ENCODE measurements at places on chromosomes 11 and 22.

DNA sequence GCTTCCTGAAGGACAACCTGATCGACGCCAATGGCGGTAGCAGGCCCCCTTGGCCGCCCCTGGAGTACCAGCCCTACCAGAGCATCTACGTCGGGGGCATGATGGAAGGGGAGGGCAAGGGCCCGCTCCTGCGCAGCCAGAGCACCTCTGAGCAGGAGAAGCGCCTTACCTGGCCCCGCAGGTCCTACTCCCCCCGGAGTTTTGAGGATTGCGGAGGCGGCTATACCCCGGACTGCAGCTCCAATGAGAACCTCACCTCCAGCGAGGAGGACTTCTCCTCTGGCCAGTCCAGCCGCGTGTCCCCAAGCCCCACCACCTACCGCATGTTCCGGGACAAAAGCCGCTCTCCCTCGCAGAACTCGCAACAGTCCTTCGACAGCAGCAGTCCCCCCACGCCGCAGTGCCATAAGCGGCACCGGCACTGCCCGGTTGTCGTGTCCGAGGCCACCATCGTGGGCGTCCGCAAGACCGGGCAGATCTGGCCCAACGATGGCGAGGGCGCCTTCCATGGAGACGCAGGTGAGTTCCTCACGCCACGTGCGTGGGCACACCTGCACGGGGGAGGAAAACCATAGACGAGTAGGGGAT, 1.5 kb downstream of the BCR start:
- DNase-seq, result no peak

DNA sequence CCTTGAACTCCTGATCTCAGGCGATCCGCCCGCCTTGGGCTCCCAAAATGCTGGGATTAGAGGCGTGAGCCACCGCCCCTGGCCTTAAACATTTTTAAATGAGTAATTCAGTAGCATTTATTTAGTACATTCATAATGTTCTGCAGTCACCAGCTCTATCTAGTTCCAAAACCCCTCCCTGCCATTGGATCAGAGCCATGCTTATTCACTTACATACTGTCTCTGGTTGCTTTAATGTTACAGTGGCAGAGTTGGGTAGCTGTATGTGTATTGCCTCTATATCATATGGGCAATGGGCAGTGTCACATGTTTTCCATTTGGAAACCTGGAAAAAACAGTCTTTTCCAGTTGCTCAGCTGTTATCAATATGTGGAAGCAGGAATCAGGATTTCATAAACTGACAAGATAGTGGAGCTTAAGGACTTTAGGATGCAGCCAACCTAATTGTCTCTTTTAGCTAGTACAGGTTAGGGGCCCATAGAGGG, 10.5 kb downstream of the COA4 start:
- no peak for DNase-seq

DNA sequence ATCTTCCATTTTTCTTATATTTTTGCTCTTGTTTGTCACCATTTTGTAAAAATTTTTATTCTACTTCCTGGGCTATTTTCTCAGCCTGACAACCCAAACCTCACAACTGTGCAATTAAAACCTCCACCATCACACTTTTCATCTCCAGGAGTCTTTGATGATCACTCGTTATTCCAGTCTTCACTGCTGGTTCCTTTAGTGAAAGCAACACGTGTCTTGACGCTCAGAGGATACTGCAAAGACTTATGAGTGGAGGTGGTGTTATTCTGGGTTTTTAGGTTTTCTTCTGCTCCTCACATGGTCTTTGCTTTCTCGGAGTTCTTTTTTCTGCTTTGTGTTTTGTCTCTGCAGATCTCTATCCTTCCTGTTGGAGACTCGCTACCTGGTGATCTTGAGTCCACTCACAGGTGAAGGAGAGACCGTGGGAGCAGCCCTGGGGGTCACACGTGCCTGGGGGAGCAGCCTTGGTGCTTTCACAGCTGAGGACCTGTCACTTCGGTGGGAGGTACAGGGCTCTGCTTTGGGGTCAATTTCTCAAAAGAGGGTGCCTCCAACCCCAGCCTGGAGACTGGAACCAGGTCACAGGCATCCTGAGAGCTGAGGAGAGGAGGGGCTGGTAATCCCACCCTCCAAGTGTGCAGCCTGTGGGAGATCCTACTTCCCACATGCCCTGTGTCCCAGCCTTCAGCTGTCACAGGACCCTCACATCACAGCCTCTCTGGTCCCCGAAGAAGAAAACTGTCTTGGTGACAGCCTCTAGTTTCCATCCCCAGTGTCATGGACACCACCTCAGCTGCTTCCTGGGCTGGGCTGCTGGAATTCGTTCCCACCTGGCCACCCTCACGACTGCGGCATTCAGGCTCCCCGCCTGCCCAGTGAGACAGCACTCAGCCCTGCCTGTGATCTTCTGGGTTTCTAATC, 11.0 kb downstream of the SULT4A1 start:
- no peak for DNase-seq

DNA sequence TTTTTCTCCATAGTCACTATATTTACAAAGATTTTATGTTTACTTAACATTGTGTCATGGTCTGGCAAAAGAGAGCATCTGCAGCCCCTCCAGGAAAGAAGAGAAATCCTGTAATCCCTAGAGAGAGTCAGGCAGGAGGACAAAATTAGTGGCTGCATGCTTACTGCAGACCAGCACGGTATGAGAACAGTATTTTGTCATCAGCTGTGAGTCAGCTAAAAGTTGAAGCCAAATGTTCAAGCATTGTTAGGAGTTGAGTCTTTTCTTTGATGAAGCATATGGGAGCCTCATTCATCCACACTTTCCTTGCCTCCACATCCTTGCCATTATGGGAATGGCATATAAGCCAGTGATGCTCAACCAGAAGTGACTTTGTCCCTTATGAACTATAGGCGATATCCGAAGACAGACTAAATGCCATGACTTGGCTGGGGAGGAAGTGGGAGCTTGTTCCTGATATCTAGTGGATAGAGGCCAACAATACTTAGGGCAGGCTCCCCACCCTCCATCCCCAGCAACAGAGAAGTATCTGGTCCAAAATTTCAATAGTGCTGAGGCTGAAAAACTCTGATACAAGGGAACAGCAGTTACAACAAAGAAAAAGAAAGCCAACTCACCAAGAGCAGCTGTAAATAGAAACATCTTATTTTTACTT, 112.0 kb upstream of the OR5AK2 start:
- no peak for DNase-seq

- no peak for DNase-seq
Observed at GRCh38 chr11:72439455-72439854, 5.1 kb upstream of the CLPB start.

DNA sequence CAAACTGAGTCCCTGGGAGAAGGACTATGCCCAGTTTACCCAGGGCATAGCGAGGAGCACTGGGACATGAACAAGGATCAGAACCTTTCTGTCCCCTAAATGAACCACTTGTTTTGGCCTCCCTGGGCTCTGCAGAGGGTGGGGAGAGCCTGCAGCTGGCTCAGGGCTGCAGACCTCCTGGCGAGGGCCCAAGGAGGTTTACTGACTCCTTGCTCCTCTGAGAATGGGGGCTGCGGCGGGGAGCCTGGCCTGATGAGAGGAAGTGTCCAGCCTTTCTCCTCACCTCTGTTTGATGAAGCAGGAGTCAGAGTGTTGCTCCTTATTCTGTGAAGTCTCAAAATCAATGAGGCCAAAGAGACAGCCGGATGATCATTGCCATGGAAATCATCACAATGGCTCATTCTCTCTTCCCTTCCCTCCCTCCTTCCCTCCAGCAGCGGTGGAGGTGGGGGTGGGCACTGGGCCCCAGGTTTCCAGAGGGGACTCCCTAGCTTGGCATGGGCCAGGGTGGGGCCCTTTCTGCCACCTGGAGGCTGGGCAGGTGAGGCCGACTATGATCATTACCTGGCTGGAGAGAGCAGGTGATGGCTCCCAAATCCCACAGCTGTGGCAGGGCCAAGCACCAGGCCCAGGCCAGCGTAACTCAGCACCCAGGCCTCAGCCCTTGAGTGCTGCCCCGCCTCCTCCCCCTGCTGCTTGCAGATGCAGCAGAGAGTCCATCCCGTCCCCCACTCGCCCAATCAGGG, 169.7 kb downstream of the CEP164 start:
- no peak for DNase-seq

GRCh38 chr11:8067929-8068575, 13.0 kb upstream of the TUB start:
- no peak for DNase-seq

DNA sequence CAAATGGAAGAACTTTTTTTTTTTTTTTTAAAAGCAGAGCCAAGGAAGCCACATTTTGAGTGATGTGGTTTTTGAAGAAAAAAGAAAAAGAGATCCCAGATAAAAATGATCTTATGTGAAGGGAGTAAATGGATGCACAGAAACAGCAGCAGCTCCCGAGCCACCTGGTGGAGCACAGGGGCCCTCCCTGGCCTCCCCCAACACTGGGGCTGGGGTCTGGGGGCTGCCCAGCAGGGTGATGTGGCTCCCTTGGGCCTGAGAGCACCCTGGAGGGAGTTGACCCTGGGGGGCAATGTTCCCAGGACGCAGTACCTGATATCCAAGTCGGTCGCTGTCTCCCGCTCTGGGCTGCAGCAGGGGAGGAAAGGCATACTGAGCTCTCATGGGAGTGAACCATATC, 26.5 kb upstream of the KCNJ11 start:
- DNase-seq, result no peak

GRCh38 chr11:73625696-73626318, 20.6 kb upstream of the PLEKHB1 start:
- peak; percentile 96 for DNase-seq

DNA sequence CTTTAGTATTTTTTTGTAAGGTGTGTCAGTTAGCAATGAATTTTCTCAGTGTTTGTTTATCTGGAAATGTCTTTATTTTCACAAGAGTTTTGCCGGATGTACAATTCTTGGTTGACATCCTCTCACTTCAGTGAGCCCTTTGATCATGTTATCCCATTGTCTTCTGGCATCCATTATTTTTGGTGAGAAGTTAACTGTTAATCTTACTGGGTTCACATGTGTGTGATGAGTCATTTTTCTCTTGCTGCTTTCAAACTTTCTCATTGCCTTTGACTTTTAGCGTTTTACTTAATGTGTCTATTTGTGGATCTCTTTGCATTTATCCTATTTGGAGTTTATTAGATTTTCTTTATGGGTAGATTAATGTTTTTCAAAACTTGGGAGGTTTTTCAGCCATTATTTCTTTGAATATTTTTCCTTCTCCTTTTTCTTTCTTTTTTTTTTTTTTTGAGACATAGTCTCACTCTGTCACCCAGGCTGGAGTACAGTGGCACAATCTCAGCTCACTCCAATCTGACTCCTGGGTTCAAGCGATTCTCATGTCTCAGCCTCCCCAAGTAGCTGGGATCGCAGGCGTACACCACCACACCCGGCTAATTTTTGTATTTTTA, 100.5 kb upstream of the RRM1 start:
- peak; percentile 69 for DNase-seq

DNA sequence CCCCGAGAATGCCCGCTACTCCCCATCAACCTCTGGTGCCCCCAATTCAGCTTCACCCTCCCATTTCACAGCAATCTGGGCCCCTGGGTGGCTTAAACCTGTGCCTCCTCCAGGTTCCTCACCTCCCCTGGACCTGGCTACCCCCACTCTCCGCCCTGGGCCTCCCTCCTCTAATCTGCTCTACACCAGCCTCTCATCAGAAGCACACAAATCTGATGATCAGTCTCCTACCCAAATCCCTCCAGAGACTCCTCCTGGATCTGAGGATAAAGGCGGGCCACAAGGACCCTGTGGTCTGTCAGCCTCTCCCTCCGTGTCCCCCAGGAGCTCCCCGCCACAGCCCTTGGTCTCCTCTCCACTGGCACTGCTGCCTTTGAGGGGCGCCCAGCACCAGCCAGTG, 23.2 kb upstream of the IGLL1 start:
- DNase-seq, result no peak

GRCh38 chr11:34679681-34680080, 58.8 kb downstream of the EHF start:
- DNase-seq, result no peak

GRCh38 chr11:119941171-119941570, 196.7 kb downstream of the TRIM29 start:
- no peak for DNase-seq

GRCh38 chr11:43419460-43419859, 60.7 kb downstream of the TTC17 start:
- DNase-seq, result peak; percentile 70

DNA sequence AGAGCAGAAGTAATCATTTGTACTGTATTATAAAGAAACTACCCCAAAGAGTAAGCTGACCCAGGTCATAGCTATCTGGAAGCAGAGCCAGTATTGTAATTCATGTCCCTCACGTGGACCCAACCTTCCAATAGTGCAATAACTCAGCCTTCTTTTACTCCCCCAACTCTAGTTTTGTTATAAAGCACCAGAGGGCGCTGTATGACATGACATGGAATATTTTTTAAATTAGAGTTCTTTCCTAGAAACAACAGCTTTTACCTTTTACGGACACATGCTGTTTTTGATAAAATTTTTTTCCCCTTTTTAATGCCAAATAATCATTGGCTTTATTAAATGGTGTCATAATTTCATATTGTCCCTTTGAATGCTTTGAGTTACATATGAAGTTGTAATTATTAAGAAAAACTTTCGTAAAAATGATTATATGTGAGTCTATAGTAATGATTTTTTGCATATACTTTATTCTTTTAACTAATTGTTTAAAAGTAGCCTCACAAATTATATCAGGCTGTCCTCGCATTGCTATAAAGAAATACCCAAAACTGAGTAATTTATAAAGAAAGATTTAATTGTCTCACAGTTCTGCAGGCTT, 76.9 kb downstream of the DKK3 start:
- DNase-seq, result peak; percentile 76

Data from OCI-M1 (cell line).